Fibroblast of skin of abdomen (primary cell): ENCODE measurements at places on chromosomes 1 and 21.
A peak's percentile ranks its signal among the peaks of the same experiment; 100 is the strongest.

DNA sequence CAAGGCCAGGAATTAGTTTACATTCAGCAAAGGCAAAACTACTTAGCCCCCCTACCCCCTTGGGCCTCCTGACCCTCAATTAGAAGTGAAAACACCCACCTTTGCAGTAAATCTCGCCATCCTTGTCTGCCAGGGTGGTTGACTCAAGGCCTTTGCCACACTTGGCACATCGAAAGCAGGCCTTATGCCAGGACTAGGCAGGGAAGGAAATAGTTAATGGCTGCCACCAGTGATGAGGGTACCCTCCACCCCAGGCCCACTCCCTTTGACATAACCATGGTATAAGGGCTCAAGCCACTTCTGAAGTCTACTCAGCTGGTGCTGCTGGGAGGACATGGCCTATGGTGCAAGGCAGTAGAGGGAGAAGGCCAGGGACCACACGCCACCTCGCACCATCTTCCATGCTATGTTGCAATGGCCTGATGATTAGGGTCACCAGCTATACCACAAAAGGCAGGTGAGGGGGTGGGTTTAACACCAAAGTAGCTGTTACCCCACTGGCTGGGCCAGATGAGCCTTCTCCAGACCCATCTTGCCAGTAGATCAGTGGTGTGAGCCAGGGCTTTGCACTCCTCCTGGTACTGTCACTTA is 16.3 kb upstream of the PHLDA3 start:
- DNase-seq, result no peak

DNA sequence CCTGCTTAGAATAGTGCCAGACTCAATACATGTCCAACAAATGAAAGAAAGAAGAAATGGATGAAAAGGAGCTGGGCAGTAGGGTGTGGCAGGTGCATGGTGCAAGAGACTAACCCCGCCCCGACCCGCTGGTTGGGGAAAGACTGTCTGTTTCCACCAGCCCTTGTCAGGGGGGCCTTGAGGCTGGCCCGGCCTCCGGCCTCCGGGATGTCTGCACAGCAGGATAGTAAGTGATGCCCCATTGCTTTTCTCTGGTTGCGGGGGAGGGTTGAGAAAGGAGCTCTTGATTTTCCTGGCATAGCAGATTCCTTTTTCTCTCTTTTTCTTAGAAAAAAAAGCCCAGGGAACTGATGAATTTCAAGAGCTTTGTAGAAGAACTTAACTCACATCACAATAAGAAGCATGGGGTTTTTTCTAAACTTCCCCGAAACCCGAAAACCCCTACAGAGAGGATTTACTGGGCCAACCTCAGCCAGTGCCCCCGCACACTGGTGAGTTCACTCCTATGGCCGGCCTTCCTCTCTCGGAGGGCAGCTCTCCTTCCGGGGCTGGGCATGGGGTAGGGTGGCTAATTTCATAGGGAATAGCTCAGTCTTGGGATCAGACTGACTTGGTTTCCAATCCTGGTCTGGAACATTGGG is 12.5 kb upstream of the TTC22 start:
- DNase-seq, result no peak

DNA sequence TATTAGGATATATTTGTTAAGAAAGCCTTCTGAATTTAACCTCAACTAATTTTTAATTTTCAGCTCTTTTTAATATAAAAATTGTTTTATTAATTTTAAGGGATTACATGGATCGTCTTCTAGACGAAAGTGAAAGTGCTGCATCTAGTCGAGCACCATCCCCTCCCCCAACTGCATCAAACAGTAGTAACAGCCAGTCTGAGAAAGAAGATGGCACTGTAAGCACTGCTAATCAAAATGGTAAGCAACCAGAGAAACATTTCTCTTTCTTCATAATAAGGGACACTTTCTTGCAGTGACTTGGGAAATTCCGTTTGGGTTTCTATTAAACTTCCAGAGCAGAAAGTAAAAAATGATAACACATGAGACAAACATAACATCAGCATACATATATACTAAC is 56.9 kb downstream of the MIER1 start:
- DNase-seq, result no peak

GRCh38 chr1:82517586-82517985 is 716.9 kb downstream of the ADGRL2 start:
- peak; percentile 47 for DNase-seq

DNA sequence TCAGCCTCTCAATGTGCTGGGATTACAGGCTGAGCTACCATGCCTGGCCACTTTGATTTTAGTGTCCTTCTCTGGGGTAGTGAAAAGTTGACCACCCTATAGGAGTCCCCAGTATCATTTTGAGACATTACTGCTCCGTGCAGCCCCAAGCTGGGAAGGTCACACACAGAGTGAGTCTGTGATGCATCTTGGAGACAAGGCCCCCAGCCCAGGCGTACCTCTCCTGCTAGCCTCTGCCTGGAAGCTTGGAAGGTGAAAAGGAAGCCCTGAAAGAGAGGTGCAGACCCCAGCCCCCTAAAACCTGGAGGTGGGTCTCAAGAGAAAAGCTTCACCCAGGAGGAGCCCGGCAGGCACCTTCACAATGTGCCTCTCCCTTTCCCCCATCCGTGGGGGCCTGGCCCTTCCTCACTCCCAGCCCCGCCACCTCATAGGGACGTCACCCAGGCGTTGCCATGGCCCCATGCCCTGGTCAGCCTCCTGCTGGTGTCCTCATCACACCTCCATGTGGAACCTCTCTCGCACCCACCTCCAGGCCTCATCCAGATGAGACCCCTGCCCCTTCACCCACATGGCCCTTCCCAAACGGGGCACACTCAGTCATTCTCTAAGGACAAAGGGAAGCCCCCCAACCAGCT is 5.6 kb upstream of the ARF1 start:
- no peak for DNase-seq

GRCh38 chr1:8797216-8797615 is 20.2 kb downstream of the RERE start:
- no peak for DNase-seq

GRCh38 chr1:114561333-114561732 is 20.1 kb downstream of the BCAS2 start:
- no peak for DNase-seq

DNA sequence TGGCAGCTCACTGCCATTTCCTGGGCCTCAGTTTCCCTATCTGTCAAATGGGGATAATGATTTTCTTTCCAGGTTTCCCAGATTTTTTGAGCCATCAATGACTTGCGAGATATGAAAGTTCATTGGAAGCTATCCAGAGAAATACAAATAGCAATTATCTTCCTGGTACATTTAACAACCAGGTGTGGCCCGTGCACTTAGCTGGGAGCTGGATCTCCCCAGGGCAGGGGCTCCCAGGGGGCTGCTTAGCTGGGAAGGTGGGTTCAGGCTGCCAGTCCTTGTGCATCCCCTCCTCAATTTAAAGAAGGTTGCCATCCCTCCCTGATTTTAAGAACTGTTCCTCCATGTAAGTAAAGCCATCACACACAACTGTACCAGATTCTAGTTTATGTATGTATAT is 3.6 kb upstream of the TMEM54 start:
- DNase-seq, result no peak

DNA sequence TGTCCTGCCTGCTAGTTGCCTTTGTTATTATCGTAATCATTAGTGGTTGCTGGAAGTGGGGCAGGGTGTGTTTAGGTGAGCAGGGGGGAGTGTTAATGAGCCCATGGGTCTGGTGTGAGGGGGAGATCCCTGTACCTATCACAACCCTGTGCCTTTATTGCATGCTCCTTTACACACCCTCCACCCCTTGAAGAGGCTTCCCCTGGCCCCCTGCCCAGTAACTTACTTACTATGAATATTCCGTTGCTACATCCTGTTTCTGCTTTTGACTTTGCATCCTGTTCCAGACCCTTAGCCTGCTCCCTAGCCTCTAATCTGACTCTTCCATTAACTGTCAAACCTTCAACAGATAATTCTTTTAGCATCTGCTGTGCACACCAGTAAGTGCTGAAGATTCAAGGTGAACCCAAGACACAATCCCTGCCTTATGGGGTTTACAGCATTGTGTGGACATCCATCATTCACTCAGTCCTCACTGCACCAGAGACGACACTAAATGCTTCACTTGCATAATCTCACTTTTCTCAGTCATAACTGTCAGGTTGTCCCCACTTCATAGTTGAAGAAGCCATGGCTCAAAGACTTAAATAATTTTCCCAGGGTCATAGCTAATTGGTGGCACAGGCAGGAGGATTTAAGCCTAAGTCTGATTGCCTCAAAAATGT is 47.9 kb downstream of the CDC7 start:
- DNase-seq, result no peak

GRCh38 chr21:17270229-17270628 is 242.6 kb upstream of the CXADR start:
- DNase-seq, result peak; percentile 46

GRCh38 chr1:59750328-59751003 is 64.3 kb upstream of the HOOK1 start:
- DNase-seq, result peak; percentile 86

DNA sequence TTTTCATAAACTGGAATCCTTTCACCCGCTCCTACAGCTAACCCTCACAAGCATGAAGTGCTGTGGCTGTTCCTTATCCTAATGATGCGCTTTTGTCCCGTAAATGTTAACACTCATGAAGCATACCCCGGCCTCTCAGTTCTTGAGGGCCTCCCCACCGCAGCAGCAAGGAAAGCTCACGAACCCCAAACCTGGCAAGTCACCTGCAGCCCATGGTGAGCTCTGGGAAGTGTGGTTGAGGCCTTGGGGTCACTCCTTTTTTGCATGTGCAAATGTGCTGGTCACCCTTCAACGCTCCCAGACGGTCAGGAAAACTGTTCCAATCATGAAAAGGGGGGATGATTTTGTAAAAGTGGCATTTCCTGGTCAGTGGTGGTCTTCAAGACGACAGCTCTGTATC is 124.6 kb downstream of the PRDM2 start:
- DNase-seq, result no peak

DNA sequence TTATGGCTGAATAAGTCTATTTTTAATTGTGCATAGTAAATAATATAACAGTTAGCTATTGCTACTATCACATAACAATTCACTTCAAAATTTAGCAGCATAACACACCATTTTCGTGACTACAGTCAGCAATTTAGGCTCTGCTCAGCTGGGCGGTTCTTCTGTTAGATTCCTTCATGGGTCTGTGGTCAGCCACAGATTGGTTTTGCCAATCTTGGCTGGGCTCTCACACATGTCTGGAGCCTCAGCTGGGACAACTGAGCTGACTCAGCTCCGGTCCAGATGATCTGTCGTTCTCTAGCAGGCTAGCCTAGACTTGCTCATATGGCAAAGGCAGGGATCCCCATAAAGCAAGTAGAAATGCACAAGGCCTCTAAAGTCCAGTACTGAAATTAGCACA is 15.1 kb upstream of the CDC42BPA start:
- DNase-seq, result no peak

GRCh38 chr1:115495111-115495510 is 146.7 kb upstream of the VANGL1 start:
- no peak for DNase-seq

GRCh38 chr21:45248893-45249381 is 38.8 kb downstream of the POFUT2 start:
- DNase-seq, result no peak

DNA sequence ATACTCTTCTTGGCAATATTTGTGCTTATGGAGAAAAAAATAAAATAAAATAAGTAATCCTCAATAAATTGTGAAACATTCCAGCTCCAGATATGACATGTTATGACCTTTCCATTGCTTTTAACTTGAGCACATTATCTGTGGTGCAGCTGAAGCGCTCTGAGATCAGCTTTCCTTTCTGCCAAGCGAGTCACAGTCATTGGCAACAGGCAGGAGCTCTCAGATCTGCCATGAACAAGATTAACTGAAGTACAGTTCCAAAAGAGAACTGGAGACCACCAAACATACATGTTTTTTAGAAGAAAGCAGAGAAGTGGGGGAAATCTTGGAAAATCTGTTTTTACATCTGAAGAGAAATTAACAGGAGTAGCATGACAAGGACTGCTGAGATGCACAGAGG is 89.2 kb upstream of the DSCAM start:
- no peak for DNase-seq

GRCh38 chr1:59666106-59666505 is 148.6 kb upstream of the HOOK1 start:
- DNase-seq, result peak; percentile 9

DNA sequence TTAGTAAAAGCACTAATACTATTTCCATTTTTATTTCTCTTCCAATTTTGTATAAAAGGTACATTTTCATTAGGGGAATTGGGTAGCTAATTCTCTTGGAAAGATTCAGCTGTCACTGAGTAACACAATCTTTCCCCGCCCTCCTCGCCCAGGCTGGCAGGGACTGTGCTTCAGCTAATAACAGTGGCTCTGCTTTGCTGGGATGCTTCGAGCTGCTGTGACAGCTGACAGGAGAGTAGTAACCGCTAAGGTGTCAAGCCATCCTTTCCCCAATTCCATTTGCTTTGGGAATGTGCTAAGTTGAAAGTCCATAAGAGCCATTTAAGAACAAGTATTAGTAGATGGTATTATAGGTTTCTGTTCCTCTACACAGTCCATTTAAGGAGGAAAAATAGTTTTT is 106.7 kb upstream of the NRIP1 start:
- DNase-seq, result no peak

DNA sequence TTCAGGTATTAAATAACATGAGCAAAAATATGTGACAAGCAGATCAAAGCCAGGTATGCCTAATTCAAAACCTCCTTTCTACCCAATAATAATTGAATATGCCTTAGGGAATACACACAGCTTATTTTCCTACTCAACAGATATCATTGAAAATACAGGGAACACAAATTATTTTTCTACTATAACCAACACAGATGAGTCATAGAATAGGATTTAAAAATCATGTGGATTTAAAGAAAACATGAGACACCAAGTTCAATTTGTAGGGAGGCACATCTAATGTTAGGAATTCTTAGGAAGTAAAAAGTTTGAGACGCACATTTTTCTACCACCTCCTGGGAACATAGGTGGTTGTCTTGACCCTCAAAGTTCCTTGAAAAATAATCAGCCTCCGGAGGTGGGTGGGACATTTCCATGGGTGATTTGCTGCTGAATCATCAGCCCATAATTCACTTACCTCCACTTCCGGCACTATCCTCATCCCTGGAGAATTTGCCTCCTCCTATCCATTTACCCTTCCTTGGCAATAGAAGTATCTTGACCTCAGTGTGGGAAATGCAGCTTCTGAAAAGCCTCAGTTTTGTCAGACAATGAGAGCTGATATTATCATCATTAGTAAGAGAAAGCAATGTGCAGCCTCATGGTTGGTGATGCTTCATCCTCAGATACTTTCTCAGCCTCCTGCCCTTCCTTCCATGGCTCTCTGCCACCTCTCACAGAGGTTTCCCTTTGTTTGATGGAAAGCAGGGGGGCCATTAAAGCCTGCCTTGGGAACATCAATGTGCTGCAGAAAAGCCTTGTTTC is 33.5 kb upstream of the RGS4 start:
- peak; percentile 92 for DNase-seq

DNA sequence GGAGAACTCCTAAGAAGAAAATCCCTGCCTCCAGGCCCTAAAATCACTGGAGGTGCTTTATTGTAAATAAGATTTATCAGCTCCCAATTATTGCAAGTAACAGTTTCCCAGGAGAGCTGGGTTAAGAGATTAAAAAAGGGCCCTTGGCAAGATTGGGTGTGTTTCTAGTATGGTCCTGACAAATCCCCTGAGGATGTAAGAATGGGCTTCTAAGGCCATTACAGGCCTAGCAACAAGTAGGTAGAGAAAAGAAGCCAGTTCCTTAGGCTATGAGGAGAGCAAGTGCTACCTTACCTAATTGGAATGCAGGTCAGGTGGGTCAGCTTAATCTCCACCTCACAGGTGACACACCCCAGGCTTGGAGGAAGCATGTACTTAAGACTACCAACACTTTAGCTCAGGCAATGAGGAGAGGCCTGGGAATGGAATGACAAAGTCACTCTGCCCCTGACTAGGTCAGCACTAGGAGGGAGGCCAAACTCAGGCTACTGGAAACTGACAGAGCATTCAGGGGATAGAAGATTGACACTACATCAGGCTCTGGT is 6.8 kb upstream of the OTUD7B start:
- no peak for DNase-seq
